HCT116 (cell line): ENCODE measurements at places on chromosomes 13 and 19.

DNA sequence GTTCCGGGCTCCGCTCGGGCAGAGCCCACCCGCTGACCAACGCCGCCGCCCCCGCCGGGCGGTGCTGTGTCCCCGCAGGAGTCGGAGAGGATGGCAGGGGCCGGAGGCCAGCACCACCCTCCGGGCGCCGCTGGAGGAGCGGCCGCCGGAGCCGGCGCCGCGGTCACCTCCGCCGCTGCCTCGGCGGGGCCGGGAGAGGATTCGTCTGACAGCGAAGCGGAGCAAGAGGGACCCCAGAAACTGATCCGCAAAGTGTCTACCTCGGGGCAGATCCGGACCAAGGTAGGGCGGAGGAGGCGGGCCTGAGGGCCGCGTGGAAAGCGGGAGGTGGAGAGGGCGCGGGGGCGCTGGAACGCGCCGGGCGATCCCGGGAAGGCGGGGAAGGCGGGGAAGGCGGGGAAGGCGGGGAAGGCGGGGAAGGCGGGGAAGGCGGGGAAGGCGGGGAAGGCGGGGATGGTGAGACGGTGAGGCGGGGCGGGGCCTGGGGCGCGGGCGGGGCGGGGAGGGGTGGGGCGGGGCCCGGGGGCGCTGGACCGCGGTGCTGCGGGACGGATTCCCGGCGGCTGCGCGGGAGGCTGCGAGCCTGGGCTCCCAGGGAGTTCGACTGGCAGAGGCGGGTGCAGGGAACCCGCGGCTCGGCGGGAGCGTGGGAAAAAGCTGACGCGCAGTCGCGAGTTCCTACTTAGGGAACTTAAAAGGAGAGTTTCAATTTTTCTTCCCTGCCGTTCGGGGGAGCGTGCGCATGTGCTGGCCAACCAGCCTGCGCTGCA lies 421 bp downstream of the DGKH start:
- DNase-seq, result peak; percentile 33

DNA sequence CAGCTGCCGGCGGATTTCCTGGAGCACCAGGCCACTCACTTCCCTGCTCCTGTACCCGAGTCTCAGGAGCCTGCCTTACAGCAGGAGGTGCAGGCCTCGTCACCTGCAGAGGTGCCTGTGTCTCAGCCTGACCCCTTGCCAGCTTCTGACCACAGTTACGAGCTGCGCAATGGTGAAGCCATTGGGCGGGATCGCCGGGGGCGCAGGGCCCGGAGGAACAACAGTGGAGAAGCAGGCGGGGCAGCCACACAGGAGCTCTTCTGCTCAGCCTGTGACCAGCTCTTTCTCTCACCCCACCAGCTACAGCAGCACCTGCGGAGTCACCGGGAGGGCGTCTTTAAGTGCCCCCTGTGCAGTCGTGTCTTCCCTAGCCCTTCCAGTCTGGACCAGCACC lies 3.3 kb downstream of the ZNF574 start:
- no peak for DNase-seq

DNA sequence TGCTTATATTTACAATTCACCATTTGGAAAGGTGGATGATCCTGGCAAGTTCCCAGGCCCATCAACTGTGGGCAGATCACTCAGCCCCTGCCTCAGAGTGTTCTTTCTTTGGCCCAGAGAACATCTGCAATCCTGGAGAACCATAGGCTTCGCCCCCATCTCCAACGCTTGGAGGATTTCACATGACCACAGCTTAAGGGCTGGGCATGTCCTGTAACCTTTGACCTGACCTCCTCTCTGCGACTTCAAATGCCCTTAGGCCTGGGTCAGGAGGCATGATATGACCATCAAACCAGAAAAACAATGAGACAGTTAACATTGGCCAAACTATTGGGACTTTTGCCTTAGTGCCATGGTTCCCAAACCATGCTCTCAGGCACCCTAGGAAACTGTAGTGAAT lies 7.2 kb upstream of the MBNL2 start:
- no peak for DNase-seq

- DNase-seq, result no peak
Measured at GRCh38 chr13:40102360-40102727, 446.9 kb downstream of the COG6 start.

- no peak for DNase-seq
Measured at GRCh38 chr19:16722591-16722990, 2.9 kb downstream of the NWD1 start.

DNA sequence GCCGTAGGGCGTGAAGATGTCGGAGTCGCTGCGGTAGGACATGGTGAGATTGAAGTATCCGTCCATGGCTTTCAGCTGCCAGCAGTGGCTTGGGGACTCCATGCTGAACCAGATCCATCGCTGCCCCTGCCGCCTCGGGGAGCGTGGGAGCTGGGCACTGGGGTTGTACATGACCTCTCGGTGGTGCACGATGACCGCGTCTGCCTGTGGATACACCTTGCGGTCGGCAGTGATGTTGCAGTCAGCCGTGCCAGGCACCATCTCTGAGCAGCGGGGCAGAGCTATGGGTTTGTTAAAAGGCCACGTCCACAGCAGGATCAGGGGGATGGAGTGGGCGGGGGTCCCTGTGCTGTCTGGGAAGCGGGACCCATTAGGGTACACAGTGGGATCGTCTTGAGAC lies 7.4 kb downstream of the FUT6 start:
- DNase-seq, result no peak

DNA sequence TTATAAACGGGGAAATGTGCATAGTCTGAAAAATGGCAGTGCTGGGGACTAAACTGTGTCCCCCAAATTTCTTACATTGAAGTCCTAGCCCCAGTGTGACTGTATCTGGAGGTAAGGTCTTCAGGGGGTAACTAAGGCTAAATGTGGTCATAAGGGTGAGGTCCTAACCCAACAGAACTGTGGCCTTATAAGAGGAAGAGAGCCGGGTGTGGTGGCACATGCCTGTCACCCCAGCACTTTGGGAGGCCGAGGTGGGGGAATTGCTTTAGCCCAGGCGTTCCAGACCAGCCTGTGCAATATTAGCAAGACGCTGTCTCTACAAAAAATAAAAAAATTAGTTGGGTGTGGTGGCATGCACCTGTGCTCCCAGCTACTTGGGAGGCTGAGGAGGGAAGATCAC lies 17.8 kb downstream of the PROZ start:
- no peak for DNase-seq

- no peak for DNase-seq
Measured at GRCh38 chr13:76928456-76928855, 19.9 kb upstream of the ACOD1 start.

GRCh38 chr13:79508224-79508961 lies 27.4 kb downstream of the NDFIP2 start:
- DNase-seq, result no peak

DNA sequence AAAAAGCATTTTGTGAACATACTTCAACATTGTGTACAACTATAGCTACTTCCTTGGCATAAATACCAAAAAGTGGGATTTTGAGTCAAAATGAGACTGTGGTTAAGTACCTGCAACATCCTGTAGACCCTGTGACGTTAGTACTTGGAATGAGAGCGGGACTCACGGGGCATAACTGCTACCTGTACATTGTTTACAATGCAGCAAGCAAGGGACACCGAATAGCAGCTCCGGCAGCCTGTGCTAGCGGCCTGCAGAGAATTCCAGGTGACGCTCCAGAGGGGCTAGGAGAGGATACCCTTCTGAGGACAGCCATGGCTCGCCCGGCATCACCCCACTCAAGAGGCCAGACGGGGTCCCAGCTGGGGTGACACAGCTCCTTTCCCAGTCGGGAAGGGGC lies 824 bp upstream of the ZNF331 start:
- no peak for DNase-seq

DNA sequence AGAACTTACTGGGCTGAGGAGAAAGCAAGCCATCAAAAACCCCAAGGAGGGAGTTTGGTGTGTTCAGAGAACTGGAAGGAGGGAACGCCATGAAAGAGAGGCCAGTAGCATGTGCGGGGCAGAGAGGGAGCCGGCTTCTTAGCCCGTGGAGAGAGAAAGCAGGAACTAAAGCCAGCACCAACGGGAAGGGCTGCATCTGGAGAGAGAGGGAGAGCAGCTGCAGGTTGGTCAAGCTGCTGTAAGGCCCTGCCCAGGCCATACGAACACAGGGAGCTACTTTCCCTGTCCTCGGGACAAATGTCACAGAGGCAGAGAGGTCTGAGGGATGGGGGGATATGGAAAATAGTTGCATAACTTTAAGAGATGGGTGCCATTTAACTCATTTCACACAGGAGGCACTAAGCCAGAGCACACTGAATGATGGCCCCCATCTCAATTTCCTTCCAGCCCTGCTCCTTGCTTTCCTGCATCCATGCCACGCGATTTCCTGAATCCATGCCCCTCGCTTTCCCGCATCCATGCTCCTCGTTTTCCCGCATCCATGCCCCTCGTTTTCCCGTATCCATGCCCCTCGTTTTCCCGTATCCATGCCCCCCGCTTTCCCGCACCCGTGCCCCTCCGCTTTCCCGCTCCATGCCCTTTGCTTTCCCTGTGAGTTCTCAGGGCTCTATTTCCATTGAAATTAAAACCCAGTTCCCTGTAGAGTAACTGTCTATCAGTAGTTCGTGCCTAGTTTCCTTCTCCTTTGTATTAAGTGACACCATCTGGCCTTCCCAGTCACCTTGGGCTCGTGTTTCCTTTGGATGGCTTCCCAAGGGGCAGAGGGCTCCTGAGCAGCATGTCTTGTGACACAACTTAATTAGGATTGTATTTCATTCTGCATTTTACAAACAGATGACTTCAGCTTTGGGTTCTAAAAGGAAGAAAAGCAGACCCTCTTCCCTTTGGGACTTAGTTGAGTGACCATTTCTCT lies 31.5 kb upstream of the TPT1 start:
- DNase-seq, result no peak

- DNase-seq, result no peak
Measured at GRCh38 chr19:58212336-58213074, 16.2 kb upstream of the ZNF544 start.

- no peak for DNase-seq
Measured at GRCh38 chr19:45173816-45174215, 4.2 kb downstream of the TRAPPC6A start.

DNA sequence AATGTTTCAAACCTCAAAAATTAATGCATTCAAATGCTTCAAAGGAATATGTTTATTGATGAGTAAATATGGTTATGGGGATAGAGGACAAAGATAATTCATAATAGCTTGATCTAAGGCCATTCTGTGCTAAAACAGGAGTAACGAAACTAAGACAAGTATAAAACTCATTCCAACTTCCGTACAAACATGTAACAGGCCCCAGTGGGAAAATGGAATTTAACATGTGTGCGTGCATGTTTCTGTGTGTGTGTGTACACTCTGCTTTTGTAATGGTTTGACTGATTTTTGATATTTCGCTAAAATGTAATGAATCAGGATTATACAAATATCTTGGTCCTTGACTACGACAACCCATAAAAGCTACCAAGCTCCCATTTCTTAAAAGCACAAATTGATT lies 91.0 kb downstream of the KLF12 start:
- no peak for DNase-seq

GRCh38 chr19:39738814-39739213 lies 985 bp upstream of the CLC start:
- DNase-seq, result no peak

DNA sequence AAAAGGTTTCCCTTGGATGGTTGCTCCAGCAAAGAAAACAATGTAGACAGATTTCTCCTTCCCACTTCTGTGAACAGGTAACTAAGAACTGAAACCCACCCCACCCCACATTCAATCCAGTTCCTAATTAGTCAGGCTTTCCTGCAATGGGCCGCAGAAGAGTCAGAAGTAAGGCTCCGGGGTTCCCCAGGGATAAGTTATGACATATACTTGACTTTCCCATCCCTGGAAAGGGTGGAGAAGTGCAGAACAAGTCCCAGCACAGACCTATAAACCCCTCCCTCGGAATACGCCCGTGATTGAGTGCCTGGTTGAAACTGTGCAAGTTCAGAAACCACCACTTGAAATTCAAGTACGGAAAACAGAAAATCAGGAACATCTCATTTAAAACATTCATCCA lies 24.9 kb downstream of the RCBTB2 start:
- no peak for DNase-seq

GRCh38 chr13:46926916-46927590 lies 30.2 kb upstream of the HTR2A start:
- DNase-seq, result no peak

DNA sequence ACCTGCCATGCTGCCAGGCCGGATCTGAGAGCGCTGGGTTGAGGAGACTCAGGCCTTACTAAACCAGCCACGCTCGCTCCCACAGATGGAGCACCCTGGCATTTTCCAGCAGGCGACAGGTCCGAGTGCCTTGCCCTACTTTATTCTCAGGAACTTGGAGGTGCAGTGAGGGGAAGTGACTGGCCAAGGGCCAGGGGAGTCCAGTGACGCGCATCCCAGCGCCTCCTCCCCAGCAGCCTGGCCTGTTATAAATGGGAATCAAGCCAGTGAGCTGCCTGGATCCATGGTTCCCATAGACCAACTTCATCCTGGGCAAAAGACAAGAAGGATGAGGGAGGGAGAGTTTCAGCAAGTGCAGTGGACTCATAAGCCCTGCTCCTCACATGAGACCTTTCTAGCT lies 35.5 kb downstream of the TMED1 start:
- DNase-seq, result no peak

DNA sequence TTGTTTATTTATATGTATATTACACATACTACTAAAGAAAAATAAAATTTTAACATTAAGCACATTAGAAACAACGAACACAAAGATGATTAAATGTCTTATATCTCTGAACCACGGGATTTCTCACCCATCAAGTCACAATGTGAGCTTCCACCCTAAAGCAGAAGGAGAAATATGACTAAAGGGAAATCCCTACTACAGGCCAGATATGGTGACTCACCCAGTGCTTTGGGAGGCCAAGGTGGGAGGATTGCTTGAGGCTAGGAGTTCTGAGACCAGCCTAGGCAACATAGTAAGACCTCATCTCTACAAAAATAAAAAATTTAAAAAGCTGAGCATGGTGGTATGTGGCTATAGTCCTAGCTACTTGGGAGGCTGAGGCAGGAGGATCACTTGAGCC lies 24.6 kb downstream of the DCT start:
- DNase-seq, result no peak

DNA sequence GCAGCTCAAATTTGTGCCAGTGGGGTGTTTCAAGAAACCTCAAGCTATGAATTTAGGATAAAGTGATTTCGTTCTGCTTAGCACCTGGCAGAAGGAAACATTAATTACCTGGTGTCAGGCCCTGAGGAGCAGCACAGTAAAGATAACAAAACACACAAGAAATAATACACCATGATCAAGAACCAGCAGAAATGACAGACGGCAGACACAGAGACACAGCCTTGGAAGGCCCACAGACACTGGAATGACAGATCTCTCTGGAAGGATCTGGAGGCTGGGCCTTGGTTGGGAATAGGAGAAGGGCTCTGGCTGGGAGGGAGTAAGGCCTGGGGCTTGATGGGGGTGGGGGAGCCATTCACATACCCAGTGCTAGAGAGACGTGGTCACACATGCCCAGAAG lies 10.8 kb downstream of the PRODH2 start:
- DNase-seq, result no peak
